CD4-positive, alpha-beta T cell treated with Interleukin-15 for 4 hours (primary cell): ENCODE measurements at places on chromosomes 16 and 17.

- no peak for DNase-seq
These were observed 64.0 kb downstream of the SNX20 start for GRCh38 chr16:50616883-50617645.

- no peak for DNase-seq
These were observed 134.0 kb downstream of the MYO1D start for GRCh38 chr17:32742681-32743538.

- DNase-seq = no peak
These were observed 69.6 kb upstream of the ENDOV start for GRCh38 chr17:80345321-80345720.

- DNase-seq = no peak
These were observed 7.9 kb upstream of the MYO15A start for GRCh38 chr17:18100616-18101015.

DNA sequence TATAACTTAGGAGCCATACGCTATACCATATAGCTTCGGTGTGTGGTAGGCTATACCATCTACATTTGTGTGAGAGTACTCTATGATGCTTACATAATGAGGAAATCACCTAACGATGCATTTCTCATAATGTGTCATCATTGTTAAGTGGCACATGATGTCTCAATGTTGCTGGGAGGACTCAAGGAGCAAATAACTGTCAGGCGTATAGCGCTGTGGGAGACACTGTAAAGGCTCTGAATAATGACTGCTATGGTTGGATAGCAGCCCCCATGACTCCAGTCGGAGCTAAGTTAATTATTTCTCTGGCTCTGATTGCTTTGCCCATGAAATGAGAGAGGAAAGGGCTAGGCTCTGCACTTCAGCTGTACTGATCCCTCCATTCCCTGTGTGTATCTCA lies 197.2 kb downstream of the RGS9 start:
- no peak for DNase-seq
